ENCODE measurements at places on chromosomes 7 and 10. TPM values are rescaled to one million over a fixed set of nuclear protein-coding genes. Genes with fewer than 3 reads are reported as not detected.

Gene LBX1
- 1.7 TPM for total RNA-seq

Gene ACSM6
- not detected for total RNA-seq

Gene CDK14
- total RNA-seq = 23.4 TPM

Gene VSTM4
- total RNA-seq = 0.64 TPM

Gene ICA1
- 0.13 TPM for total RNA-seq

Gene VWDE
- total RNA-seq = 0.51 TPM

Gene CALD1
- total RNA-seq = 230 TPM

Gene SMURF1
- total RNA-seq = 17.4 TPM

Gene RAB19
- not detected for total RNA-seq

Gene AKR1C8
- not detected for total RNA-seq

Gene ANKRD30A
- total RNA-seq = not detected

Gene NEBL
- total RNA-seq = 0.11 TPM

Gene CALML5
- not detected for total RNA-seq

Gene PSTK
- 5.6 TPM for total RNA-seq

Gene UFSP1
- 7.6 TPM for total RNA-seq

Gene OR2A5
- not detected for total RNA-seq

Gene SLIT1
- total RNA-seq = not detected

Gene DDX56
- 131 TPM for total RNA-seq

Gene CPVL
- 0.06 TPM for total RNA-seq

Gene HBP1
- 52.0 TPM for total RNA-seq

Gene GIMAP7
- total RNA-seq = not detected

Measured in LHCN-M2 (cell line).